ENCODE measurements at places on chromosomes 4 and X.

- peak; percentile 14 for DNase-seq
Measured at GRCh38 chrX:20217271-20217670, 49.4 kb downstream of the RPS6KA3 start.

DNA sequence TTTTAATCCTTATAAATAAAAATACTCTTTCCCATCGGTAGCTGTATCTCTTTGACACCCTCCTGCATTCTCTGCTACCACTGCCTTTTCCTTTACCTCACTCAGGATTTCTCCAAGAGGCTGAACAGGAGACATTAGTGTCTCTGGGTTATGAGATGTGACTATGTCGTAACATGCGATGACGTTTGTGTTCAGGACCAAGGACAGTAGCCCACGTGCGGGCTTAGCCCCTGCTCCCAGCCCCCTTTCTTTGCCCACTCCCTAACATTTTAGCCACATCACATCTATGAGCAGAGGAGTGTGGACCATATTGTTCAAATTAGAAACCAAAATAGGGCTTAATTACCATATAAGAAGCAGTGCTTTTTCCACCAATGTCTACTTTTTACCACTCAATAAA is 369.3 kb downstream of the FBXW7 start:
- DNase-seq = no peak

DNA sequence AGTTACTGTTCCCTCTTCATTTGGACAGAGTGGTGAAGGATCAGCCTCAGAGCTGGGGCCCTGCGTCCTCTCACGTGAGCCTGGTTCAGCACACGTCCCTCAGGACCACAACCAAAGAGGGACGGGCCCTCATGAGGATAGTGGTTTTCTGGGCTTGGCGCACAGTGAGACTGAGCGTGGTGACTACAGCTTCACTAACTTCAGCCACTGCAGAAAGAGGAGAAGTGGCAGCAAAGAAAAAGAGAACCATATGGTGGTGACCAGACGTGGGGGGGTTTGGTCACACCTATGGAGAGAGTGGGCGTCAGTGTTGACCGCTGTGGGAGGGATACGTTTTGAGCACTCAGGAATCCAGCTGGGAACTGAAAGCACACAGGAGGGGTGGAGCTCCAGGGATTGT is 21.8 kb upstream of the TNIP3 start:
- no peak for DNase-seq

GRCh38 chr4:13983189-13983790 is 355.8 kb upstream of the BOD1L1 start:
- DNase-seq = no peak

GRCh38 chr4:13515268-13515667 is 29.0 kb downstream of the NKX3-2 start:
- no peak for DNase-seq
